ENCODE measurements at places on chromosomes 3 and 15. TPM values are rescaled to one million over a fixed set of nuclear protein-coding genes. Genes with fewer than 3 reads are reported as not detected.

The PROS1 gene
- polyA plus RNA-seq, result 17.0 TPM

The PLCL2 gene
- 10.7 TPM for polyA plus RNA-seq

The CCDC54 gene
- polyA plus RNA-seq, result 112 TPM

The NDN gene
- 60.7 TPM for polyA plus RNA-seq

The NR2F2 gene
- 42.9 TPM for polyA plus RNA-seq

The DNASE1L3 gene
- 8.2 TPM for polyA plus RNA-seq

The RBP2 gene
- polyA plus RNA-seq, result not detected

The IL16 gene
- 13.1 TPM for polyA plus RNA-seq

The MRAS gene
- polyA plus RNA-seq, result 27.6 TPM

The TIGIT gene
- 1.4 TPM for polyA plus RNA-seq

The MEX3B gene
- 55.3 TPM for polyA plus RNA-seq

The TGFBR2 gene
- 35.3 TPM for polyA plus RNA-seq

The CNTN4 gene
- polyA plus RNA-seq, result 37.7 TPM

The GMNC gene
- 8.2 TPM for polyA plus RNA-seq

The CIP2A gene
- polyA plus RNA-seq, result 8.5 TPM

The GOLGA6B gene
- 8.6 TPM for polyA plus RNA-seq

The CHRM5 gene
- polyA plus RNA-seq, result 1.3 TPM

The DAZL gene
- polyA plus RNA-seq, result 124 TPM

The PPARG gene
- 12.1 TPM for polyA plus RNA-seq

The ACAD11 gene
- 26.1 TPM for polyA plus RNA-seq

The MUC4 gene
- 1.8 TPM for polyA plus RNA-seq

The ACTR8 gene
- 60.1 TPM for polyA plus RNA-seq

The GATM gene
- polyA plus RNA-seq, result 147 TPM

The CSPG5 gene
- 4.9 TPM for polyA plus RNA-seq

The LRRC2 gene
- polyA plus RNA-seq, result 2.2 TPM

The TAMM41 gene
- polyA plus RNA-seq, result 14.5 TPM

All from testis (tissue), 5 donors.